Activated T-cell treated with anti-CD3 and anti-CD28 coated beads for 4 hours (primary cell): ENCODE measurements at places on chromosomes 12 and 14.

DNA sequence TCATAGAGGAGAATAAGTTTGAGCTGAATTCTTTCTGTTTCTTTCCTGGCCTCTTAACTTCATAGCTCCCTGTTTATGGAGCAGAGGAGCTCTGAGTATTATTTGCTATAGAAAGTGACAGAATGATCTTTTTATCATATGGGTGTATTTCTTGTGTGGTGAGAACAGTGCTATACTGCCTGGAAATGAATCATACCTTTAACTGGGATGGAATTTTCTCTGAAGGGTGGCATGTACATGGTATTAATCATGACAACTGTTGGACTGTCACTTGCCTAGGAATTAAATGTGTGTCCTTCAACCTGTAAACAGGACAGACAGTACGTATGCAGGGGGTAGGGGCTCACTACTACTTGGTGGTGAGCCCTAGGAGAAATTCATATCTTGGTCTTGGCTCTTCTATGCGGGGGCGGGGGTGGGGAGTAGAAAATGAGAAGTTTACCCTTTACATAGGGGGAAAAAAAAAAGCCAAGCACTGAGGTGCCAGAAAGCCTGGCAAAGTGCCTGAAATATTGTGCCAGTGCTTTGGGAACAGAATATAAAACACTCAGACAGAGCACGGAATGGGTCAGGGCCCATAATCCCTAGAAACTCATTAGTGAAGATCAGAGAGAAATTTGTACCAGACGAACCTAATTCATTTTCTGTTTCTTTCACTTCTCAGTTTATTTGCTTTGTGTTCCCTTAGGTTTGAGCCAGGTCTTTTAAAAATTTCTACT is 33.8 kb downstream of the ARMH4 start:
- DNase-seq, result no peak

GRCh38 chr12:67993143-67993542 is 3.9 kb downstream of the IFNG-AS1 start:
- DNase-seq, result no peak

DNA sequence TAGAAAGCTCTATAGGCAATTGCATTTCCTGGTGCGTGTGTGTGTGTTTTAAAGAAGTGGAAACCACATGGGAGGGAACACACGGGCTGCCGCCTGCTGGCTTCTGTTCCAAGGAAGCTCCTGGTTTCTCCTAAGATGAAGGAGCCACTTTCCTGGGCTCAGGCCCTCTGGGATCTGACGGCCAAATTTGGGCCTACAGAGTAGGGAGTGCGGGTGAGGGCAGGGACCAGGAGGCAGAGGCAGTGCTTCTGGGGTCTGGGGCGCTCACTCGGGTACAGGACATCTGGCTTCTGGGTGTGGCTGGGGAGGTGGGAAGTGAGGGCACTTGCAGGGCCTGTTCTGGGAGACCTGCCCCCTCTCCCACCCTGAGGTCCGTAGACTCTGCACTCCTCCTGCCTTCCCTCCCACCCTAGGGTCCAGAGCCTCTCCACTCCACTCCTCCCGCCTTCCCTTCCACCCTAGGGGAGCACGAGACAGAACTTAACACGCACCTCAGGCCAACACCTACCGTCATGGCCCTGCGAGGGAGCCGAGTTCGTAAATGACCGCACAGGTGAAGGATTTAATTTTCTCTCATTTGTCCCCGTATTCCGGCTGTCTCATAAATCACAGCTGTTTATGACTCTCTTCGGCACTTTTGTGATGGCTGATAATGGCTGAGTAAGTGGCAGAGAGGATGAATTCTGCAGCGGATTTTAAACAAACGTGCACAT is 127.7 kb downstream of the KIF26A start:
- no peak for DNase-seq

DNA sequence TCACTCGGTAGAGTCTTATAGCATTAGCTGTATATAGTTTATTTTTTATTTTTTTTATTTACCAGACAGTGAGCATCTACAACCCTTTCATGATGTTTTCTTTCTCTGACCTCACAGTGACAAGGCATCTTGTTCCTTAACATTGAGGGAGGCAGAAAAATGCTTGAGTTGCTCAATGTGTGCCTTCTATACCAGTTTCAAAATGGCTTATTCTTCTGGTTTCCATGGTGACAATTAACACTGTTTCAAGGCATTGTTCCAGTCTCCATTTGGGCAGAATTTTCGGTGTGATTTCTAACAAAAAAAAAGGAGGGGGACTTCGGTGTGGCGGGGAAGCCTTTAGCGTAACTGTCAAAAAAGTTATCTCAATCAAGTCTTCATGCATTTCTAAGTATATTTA is 209.7 kb upstream of the NPAS3 start:
- no peak for DNase-seq

DNA sequence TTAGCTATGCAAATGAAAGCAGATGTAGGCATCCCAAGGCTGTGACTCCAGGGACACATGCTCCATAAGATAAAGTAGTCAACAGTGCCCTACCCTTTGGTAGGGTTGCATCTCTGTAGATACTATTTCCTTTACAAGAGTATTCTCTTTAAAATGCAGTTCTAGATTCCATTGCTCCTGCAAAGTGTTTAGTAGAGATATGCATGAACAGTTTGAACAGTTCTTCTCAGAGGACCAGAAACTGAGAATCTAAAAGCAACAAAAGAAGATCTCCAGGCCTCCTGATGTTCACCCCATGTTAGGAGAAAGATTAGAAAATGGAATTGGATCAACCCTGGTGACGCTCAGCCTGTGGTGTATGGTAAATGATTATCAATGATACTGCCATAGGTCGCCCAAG is 121.2 kb downstream of the KCNK10 start:
- DNase-seq, result no peak

- DNase-seq, result no peak
These were observed 743 bp downstream of the NDUFA12 start for GRCh38 chr12:95002754-95003153.

DNA sequence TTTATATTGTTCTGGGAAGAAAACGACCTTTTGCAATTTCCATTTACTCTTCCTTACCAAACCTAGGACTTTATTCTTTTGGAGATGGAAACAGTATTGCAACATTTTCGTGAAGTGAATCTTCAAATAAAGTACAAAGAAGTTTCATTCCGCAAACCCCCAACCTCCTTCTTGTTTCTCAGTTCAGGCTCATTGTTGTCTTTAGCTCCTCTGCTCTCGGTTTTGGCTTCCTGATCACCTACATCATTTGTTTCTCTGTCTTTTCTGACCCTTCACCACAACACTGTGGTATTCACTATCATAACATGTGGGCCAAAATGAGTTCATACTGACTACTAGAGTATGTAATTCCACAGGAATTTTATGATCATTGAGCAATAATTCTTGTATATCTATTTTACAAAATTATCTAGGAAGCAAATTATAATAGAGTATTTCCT is 266.8 kb downstream of the ADAMTS20 start:
- DNase-seq, result no peak

DNA sequence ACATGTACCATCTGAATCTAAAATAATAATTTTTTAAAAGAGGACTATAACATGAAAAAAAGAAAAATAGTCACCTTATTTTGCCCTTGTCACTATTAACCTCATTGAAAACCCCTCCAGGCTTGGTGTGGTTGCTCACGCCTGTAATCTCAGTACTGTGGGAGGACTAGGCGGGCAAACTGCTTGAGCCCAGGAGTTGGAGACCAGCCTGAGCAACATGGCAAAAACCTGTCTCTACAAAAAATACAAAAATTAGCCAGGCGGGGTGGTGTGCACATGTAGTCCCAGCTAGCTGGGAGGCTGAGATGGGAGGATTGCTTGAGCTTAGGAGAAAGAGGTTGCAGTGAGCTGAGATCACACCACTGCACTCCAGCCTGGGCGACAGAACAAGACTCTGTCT is 126.3 kb upstream of the KRAS start:
- DNase-seq, result no peak

DNA sequence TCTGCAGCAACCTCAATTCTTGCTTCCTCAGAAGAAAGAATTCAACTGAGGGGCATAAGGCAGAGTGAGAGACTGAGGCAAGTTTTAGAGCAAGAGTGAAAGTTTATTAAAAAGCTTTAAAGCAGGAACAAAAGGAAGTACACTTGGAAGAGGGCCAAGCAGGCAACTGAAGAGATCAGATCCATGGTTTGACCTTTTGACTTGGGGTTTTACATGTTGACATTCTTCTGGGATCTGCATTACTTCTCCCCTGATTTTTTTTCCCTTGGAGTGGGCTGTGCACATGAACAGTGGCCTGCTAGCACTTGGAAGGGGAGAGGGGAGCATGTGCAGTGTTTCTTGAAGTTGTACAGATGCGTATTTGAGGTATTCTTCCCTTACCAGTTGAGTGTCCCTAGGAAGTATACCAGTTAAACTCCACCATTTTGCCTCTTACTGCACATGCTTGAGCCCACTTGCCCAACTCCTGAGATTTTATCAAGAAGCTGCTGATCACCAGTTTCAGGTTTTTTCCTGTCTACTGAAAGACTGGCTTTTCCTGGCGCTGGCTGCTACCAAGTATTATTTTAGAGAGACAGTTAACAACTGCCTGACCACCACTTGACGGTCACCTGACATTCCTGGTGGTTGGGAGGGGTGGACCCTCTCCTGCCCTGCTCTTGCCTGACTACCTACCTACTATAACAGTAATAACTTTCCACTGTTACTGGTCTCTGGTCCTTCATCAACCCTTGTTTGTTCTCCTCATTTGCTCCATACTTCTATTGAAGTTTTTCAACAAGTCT is 26.0 kb upstream of the TMTC2 start:
- no peak for DNase-seq

GRCh38 chr14:31479027-31479426 is 8.8 kb downstream of the GPR33 start:
- DNase-seq, result no peak

- no peak for DNase-seq
These were observed 32.2 kb downstream of the PDE6H start for GRCh38 chr12:15005064-15005463.

- no peak for DNase-seq
These were observed 39.2 kb downstream of the PRIMA1 start for GRCh38 chr14:93749076-93749420.

DNA sequence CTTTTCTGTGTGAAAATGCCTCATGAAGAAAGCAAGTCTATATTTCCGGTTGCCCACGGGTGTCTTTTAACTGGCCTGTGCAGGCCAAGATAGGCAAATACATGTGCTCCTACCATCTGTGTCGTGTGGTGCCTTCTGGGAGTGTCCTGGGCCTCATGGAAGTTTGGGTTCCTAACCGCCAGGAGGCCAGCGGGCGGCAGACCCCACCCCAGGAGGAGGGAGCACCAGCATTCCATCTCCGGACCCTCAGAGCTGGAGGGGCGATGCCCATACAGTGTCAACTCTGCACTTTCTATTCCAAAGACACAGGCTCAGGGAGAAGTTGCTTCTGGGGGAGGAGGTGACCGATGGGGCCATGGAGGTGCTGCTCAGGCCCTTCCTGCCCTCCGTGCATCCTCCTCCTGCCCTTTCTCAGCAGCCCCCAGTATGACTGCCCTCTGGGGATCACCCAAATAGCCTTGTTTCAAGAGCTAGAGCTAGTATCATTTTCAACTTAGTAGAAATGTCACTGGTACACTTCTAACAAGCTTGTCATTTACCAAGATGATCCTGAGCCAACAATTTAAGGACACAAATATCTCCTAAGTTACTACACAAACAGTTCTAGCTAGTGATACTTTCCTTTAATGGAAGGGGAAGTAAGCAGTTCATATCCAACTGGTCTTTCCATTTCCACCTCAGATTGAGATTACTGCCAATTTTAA is 17.8 kb downstream of the CCDC92 start:
- DNase-seq, result no peak

- DNase-seq, result no peak
These were observed 36.0 kb upstream of the TRHDE start for GRCh38 chr12:72236071-72236705.

DNA sequence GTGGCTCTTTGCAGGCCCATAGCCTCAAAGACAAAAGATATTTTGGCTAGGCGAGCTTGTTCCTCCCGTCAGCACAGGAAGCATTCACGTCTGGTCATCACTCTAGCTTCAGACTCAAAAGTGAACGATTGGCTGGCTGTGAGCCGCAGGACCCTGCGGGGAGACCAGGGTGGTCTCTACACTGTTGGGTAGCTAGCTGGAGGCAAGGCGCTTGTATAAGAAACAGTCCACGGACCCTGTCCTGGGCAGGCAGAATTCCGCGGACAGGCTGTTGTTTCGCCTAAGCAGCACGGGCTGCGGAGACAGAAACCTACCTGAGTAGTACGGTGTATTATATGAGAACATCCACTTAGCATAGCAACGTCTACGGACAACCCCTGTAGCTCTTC is 29.6 kb downstream of the WBP11 start:
- DNase-seq, result no peak

GRCh38 chr12:57940052-57940914 is 1.1 kb upstream of the ATP23 start:
- DNase-seq, result no peak

GRCh38 chr12:5521456-5522325 is 89.8 kb downstream of the NTF3 start:
- DNase-seq, result no peak

DNA sequence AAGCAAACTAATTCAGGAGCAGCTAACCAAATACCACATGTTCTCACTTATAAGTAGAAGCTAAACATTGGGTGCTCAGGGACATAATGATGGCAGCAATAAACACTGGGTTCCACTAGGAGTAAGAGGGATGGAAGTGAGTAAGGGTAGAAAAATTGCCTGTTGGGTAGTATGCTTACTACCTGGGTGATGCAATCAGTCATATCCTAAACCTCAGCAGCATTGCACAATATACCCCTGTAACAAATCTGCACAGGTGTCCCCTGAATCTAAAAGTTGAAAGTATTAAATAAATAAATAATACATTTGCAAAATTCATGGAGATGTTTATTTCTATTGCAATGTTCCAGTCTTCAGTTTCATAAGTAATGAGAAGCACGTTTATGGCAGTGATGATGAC is 409.8 kb upstream of the FOXG1 start:
- DNase-seq, result no peak

DNA sequence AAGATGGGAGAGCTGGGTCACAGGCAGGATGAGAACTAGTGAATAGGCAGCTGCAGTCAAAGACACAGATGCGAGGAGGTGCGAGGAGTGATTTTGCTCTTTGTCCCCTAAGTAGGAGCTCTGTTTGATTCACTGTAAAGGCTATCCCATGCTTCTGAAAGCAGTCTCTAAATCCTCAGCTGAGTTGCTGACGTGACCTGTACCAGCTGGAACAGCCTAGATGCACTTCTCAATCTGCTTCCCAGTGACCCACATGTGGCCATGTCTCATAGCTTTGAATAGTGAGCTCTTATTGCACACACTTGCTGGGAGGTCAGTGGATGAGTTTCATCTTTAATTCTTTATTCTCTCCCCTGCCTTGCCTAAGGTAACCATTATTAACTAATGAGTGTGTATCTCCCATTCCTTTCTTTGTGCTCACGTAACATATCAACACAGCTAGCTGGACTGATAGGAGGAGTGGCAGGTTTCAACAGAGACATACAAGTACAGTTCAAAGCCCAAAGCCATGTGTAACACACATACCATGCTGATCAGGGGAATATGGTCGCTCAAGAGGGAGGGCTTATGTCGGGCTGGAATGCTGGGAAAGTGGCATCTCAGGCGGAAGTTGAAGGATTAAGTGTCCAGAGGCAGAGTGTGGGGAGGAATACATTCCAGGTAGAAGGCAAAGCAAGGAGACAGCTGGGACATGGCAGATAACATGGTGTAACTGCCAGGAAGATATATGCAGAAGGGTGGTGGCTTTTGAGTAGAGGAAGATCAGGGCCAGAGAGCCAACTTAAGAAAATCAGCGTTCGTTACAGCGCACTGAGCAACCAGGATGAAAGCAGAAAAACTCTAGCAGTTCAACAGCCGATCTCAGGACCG is 15.4 kb upstream of the YY1 start:
- no peak for DNase-seq

- DNase-seq, result no peak
These were observed 249.3 kb downstream of the FUT8 start for GRCh38 chr14:65661865-65662264.
